Natural killer cell (primary cell): ENCODE measurements at places on chromosomes 5 and 9.

DNA sequence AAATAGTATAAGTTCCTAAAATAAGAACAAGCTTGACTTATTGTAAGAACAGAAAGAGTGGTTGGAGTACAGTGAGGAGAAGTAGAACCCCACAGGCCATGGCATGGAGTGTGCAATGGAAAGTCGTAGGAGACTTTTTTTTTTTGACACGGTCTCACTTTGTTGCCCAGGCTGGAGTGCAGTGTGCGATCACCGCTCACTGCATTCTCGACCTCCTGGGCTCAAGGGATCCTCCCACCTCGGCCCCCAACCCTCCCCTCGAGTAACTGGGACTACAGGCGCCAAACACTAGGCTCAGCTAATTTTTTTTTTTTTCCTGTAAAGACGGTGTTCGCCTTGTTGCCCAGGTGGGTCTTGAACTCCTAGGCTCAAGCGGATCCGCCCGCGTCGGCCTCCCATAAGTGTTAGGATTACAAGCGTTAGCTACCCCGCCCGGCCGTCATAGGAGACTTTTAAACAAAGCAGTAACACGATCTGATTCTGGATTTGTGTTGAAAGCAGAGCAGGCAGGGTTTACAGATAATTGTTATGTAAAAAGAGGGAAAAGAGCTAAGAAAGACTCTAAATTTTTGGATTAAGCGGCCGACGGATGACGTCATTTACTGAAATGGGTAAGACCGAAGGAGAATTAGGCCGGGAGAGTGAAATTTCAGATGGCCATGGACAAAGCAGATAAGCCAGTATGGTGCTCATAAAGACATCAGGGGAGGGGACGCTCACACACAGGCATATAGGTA lies 752 bp downstream of the TSTD2 start:
- DNase-seq: no peak

DNA sequence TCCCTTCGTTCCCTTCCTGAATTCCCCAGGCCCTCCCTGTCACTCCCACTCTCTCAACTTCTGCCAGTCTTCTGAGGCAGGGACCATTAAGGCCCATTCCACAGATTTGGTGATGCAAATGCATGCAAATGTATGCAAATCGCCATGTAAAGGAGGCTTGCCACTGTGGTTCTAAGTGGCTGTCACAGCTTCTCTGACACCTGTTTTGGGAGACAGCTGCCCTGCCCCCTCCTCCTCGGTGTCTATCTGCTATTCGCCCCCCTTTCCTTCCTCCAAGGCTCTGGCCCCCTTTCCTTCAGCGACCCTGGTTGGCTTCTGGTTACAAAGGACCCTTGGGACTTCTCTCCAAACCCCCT lies 10.5 kb upstream of the ARAP3 start:
- DNase-seq: peak; percentile 29

GRCh38 chr9:3027210-3027609 lies 183.3 kb upstream of the PUM3 start:
- DNase-seq: no peak

DNA sequence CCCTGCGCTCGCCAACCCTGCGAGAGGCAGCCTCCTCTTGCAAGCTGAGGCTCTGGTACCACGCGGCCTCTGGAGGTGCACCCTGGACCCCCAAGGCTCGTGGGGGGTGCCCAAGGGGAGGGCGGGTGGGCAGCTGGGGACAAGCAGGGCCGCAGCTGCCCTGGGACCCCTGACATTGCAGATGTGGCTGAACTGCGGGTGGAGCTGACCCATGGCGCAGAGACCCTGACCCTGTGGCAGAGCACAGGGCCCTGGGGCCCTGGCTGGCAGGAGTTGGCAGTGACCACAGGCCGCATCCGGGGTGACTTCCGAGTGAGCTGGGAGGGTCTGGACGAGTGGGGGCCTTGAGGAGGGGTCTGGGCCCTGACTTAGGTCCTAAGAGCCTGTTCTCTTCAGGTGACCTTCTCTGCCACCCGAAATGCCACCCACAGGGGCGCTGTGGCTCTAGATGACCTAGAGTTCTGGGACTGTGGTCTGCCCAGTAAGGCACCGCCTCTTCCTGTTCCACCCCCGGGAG lies 1.5 kb downstream of the MAMDC4 start:
- no peak for DNase-seq

GRCh38 chr5:149995385-149996204 lies 4.9 kb downstream of the TIGD6 start:
- no peak for DNase-seq

GRCh38 chr5:112154940-112155686 lies 264.0 kb downstream of the EPB41L4A start:
- DNase-seq: no peak

- DNase-seq: no peak
Measured at GRCh38 chr5:154528005-154528594, 50.1 kb upstream of the HAND1 start.

DNA sequence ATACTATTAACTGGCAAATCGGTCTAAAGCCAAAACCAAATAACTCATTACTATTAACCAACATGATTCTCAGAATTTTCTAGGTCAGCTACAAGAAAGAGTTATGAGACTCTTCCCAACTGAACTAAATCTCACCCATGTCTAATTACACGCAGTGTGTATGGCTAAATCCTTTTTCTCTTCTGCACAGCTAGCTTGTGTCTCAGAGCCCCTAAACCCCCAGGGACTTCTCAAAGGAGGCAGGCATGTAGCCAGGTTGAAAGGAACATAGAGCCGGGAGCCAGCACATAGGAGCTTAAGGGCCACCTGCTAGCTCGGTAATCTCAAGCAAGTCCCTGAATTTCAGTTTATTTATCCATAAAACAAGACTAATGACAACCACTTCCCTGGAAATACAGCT lies 2.2 kb upstream of the GZMK start:
- DNase-seq: no peak

DNA sequence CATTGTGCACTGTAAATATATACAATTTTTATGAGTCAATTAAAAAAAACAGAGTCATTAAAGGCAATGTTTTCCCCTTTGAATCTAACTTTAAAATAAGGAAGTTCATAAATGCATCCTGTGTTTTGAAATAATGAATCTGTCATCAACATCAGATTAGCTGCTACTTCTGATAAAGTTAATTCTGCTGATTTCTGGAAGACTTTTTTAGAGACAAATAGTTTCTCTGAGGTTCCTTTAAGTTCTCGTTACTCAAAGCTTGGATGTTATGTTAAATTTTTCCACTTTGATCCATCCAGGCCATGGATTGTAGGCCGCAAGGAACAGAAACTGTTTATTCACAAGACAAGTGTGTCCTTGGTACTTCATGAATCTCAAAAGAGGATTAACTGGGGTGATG lies 115.5 kb downstream of the CARTPT start:
- no peak for DNase-seq

DNA sequence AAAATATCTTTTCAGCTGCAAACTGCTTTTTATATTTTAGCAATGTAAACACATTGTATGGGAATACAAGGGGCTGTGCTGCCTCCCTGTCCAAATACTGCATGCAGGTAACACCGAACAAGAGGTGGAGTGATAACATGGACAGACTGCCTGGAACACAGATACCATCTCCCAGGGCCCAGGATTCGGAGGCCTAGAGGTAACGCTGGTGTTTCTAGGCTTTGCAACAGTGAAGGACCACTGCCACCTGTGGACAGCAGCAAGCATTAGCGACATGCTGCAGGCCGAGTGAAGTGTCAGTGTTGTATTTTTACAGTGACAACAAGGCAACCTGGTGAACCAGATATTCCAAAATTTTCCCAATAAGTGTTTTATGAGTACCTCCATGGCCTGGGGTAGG lies 379.1 kb downstream of the DMRT2 start:
- DNase-seq: no peak

DNA sequence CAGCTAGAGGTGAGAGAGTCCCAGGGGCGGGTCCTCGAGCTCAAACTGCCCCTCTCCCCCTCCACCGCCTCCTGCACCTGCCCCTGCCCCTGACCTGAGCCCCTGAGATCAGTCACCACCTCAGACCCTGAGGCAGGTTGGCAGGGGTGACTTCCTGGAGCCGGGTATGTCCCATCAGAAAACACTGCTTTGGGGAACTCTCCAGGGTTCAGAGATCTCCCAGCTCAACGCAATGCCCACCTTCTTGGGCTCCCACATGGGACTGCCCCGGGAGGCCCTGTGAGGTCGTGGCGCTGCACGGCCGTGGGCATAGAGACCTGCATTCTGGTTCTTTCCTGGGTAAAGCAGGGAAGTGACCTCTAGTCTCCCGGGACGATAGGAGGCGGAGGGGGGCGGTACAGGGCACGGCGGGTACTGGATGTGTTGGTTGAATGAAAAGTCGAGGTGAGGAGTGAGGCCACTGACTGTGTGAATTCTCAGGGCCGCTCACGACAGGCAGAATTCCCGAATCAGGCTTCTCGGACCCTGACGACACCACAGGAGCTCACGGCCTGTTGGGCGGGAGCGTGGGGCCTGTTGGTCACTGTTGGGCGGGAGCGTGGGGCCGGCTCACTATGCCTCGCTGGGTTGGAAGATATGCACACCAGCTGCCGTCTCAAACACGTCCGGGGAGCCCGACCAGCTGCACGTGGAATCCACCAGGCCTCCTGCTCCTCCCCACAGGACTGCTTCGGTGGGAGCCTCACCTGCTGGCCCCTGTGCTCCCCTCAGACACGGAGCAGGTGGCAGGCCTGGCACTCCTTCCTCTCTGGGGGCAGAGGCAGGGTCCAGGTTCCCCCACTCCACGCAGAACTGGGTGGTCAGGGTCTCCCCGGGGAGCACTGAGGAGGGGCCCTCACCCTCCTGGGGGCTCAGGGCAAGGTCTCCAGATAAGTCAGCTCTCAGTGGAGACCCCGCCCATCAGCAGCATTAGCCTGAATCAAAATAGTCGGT lies 178.0 kb upstream of the PPP1R26 start:
- no peak for DNase-seq

GRCh38 chr9:98795970-98796363 lies 388 bp downstream of the ANKS6 start:
- no peak for DNase-seq

GRCh38 chr5:171309276-171310211 lies 496 bp downstream of the TLX3 start:
- DNase-seq: no peak

DNA sequence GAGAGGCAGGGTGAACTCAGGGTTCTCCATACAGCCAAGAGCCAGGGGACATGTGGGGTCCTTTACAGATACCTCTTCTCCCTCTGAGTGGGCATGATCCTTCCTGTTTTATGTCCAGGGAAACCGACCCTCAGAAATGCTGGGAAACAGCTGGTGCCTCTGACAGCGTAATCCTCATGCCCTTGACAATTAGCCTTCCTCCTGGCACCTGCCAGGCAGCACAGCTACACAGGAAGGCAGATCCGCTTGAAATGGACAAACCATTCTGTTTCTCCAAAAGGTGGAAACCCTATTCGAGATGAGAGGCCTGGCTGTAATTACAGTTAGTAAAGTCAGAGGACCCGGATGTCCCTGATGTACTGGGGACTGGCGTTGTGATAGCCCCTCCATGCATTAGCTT lies 7.2 kb downstream of the ERGIC1 start:
- DNase-seq: no peak

DNA sequence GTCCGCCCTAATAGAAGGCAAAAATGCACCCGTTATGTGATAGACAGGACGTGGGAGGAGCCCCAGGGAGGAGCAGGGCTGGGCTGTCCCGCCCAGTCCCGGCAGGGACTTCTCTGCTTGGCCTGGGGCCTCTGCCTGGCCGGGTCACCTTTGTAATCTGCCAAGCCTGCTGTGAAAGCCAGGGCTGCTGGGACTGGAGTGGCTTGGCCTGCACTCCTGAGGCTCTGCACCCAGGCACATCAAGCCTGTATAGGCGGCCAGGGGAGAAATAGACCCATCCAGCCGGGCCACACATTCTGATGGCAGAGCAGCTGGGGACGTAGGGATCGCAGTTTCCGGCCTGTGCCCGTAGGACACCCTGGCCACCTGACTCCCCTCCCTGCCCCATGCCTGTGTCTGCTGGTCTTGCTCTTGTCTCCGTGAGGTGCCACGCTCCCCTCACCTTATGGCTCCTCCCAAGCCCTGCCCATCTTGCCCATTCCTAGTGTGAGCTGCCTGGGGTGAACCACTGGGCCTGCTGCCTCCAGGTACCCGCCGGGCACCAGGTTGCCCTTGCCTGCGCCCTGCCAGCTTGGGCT lies 28.1 kb downstream of the DYNC2I2 start:
- DNase-seq: no peak

DNA sequence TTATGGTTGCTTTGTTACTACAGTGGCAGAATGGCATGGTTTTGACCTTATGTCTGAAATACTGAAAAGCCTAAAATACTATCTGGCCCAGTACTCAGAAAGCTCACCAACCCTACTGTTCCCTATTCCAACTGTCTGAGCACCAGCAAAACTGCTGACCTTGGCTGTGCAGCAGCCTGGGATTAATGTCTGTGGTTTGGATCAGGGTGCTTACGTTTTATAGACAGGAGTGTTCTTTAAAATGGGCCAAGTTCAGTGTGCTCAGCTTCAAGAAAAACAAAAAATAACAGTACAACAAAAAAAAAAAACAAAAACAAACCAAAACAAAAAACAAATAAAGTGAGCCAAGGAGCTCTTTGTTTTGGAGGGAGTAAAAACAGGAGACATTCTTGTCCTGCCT lies 36.4 kb downstream of the SLC28A3 start:
- no peak for DNase-seq

- DNase-seq: peak; percentile 93
Measured at GRCh38 chr5:144187699-144188294, 17.1 kb downstream of the KCTD16 start.

GRCh38 chr5:36717131-36717695 lies 110.8 kb downstream of the SLC1A3 start:
- DNase-seq: no peak
